NAMALWA (cell line): ENCODE measurements at places on chromosomes 11 and 22.
A peak's percentile ranks its signal among the peaks of the same experiment; 100 is the strongest.

GRCh38 chr11:134741453-134742223 lies 329.6 kb upstream of the B3GAT1 start:
- DNase-seq = peak; percentile 16

- DNase-seq = peak; percentile 87
Measured at GRCh38 chr11:102268083-102268984, 49.0 kb upstream of the BIRC3 start.

GRCh38 chr11:112459001-112459400 lies 198.3 kb upstream of the PLET1 start:
- DNase-seq = no peak

- DNase-seq = no peak
Measured at GRCh38 chr11:134670247-134670782, 258.3 kb upstream of the B3GAT1 start.
